ENCODE measurements at places on chromosomes 5 and 9.

DNA sequence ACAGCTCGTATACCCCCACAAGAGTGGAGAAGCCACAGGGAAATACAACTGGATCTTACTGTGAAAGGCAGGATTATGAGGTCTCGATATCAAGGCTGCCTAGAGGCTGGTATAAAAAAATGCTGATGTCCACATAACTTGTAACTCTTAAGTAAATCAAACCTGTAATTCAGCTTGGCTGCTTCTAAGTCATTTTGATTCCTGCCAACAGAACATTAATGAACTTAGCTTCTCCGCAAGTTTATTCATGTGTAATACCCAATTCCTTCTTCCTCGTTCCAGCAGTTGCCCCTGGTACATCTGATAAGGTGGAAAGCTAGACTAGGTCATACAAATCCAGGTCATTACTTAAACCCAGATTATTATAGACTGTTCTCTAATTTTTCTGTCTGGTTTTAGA, 16.4 kb upstream of the SMIM15 start:
- no peak for DNase-seq

- DNase-seq: no peak
Observed at GRCh38 chr5:122183098-122183787, 53.9 kb downstream of the ZNF474 start.

DNA sequence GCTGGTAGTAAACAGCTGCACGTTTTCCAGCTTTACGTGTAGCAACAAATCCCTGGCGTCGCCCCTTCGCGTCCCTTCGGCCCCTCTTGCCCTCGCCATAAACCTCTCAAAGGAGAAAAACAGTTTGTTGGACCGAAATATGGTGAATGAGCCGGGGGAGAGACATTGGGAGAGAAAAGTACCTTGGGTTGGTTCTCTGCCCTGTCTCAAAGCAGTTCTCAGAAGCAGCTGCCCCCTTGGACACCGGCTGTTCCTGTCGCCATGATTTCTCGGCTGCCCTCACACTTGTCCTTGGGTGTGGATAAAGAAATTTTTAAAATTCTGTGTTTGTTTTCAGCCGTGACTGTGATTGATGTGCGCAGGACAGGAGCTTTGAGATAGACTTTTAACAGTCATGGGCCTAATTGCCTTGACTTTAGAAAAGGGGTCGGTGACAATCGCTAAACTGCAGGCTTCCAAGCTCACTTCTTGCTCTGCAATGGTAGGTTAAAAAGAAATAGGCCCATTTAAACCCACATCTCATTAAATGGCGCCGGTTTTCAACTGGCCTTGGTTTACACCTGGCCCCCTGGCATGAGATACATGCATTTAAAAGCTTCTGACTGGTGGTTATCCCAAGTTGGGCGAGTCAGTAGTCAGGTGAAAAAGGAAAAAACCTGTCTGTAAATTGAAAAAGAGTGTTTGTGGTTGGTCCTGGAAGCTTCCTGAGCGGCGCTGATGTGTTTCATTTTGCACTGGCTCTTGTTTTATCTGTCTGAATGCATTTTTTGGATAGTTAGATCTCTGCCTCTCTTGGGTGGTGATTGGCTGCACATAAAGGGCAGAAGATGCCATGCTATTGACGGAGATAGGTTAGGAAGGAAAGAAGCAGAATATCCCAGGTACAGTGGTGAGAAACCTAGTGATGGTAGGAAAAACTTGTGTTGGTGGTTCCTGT, 983 bp downstream of the RCL1 start:
- no peak for DNase-seq

GRCh38 chr5:370959-371810, 49.7 kb downstream of the AHRR start:
- DNase-seq: no peak

- DNase-seq: no peak
Observed at GRCh38 chr5:145536133-145536532, 299.0 kb downstream of the PRELID2 start.

DNA sequence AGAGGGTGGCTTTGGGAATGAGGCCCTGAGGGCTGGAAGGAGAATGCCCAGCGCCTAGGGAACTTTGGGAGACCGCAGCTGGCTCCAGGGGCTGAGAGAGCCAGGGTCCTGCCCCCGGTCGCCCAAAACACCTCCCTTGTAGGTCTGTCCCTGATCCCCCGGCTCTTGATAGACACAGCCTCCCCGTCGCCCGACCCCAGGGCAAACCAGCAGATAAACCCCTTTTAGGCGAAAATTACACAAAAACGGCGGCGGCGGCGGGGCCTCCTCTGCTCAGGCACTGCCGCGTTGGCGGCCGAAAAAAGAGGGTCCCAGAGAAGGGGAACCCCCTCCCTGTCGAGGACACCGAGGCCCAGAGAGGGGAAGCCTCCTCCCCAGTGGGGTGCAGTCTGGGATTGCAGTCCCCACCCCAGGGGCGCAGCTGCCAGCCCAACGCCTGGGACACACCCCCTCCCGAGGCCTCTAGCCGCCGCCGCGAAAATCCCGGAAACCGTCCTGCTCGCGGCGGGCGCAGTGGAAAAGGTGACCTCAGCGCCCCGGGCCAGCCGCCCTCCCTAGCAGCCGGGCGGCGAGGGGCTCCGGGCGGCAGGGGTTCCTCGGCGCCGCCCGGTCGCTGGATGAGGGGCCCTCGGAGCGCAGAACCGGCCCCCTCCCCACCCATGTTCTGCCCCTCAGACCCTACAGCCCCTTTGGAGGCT, 3.1 kb upstream of the BARX1 start:
- no peak for DNase-seq

- DNase-seq: no peak
Observed at GRCh38 chr5:149420545-149421371, 41.7 kb upstream of the IL17B start.

DNA sequence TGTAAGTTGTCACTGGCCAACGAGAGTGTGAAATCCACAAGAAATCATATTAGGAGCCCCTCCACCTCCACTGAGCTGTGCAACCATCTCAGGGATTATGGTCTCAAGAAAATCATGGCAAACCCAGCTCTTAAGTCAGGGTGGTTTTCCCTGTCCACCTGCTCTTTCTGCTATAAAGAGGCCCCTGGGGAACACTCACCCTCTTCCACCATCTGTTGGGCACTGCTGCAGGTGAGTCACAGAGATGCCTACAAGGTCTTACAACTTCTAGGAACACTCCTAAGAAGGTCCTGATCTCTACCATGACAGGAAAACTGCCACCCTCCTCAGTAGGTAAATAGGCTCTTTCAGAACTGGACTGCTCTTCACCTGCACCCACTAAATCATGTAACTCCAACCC, 61.8 kb downstream of the DRD1 start:
- no peak for DNase-seq

DNA sequence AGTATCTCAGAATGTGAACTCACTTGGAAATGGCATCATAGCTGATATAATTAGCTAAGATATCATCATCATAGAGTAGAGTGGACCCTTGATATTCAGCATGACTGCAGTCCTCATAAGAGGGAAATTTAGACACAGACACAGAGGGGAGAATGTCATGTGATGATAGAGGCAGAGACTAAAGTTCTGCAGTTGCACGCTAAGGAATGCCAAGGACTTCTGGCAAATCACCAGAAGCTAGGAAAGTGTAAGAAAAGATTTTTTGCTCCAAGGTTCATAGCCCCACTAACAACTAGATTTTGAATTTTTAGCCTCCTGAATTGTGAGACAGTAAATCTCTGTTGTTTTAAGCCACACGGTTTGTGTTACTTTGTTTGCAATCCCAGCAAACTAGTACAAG, 612.6 kb upstream of the ST8SIA4 start:
- no peak for DNase-seq

- no peak for DNase-seq
Observed at GRCh38 chr5:89613222-89613956, 730.4 kb upstream of the MEF2C start.

DNA sequence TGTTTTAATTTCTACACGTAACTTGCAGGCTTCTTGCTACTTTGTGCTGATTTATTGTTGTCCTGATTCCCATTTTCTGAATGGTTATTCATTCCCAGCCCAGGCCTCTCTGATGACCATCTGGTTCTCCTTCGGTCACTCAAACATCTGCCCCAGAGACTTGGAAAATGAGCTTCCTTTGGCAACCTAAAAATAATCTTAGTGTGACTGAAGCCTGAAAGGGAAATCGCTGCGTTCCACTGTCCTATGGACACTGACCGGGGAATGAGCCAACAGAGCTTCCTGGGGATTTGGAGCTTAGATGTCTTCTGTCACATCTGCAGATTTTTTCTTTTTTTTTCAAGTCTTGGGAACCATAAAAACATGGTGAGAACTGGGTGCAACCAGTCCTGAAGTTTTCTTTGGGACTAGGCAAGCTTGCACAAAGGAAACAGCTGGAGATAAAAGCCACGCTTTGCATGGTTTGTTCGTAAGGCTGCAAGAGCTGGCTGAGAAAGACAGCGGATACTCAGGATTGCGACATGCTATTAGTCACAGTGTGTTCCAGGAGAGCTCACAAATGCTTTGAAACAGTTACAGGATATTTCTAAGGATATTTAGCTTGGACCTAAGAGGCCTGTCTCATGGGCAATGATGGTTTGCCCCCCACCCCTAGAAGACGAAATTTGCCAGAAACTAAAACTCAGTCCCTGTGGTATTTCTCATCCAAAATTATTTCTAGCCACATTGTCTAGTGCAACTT, 146.2 kb downstream of the GOLPH3 start:
- DNase-seq: no peak

GRCh38 chr5:181109489-181110013, 21.4 kb downstream of the OR2V1 start:
- DNase-seq: no peak

- no peak for DNase-seq
Observed at GRCh38 chr9:126236273-126236672, 90.4 kb upstream of the MVB12B start.

DNA sequence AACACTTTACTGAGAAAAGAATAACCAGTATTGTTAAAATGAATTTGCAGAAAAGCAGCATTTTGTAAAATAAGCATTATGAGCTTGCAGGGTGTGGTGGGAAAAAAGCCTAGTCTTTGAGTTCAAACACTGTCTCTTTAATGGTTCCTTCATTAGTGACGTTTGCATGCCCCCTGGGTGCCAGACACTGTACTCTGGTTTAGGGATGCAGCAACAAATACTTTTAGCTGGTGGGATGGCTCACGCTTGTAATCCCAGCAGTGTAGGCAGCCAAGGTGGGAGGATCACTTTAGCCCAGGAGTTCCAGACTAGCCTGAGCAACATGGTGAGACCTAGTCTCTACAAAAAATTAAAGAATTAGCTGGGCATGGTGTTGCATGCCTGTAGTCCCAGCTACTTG, 62.3 kb downstream of the MAST4 start:
- no peak for DNase-seq

- no peak for DNase-seq
Observed at GRCh38 chr5:170115925-170116324, 10.2 kb downstream of the FOXI1 start.

DNA sequence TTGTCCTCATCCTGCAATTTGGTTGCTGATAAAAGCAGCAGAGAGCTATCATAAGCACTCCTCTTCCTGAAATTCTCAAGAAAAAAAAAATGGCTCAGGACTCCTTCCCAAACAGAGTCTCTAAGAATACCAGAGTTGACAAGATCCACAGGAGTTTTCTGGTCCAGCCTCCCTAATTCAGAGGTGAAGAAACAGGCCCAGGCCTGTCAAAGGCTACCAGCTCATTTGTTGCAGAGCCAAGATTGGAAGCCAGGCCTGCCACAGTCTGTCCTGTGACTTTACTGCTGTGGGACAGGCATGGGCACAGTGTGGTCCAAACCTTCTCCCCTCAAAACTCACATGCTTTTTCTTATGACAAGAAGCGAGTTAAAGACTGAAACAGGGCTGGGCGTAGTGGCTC, 41.5 kb downstream of the NIPSNAP3B start:
- DNase-seq: no peak

DNA sequence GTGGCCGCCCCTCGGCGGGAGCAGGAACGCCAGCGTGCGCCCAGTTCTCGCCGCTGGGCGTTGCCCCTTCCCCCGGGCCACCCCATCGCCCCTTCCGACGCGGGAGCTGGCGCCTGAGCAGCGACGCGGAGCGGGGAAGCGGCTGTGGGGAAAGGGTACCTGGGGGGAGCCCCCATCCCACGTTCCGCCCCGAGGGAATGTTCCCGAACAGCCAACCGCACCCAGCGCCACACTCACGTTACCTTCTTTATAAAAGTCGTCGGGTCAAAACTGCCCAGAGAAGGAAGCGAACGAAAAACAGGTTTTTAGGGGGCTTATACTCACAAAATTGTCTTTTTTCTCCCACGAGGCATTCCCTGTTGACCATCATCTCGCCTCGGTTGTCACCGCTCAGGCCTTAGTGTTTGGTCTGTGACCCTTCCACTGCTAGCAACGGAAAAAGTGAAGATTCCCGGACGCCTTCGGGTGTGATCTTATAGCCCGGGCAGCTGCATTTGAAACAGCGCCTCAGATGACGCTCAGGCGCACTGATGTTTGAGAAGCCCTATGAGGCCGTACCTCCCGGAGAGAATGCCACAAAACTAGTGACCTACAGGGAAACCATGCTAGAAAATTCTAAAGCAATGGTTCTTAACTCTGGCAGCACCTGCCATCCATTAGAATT, 475 bp upstream of the GOLM1 start:
- DNase-seq: peak; percentile 2

GRCh38 chr5:156096259-156096658, 230.7 kb upstream of the SGCD start:
- no peak for DNase-seq

- no peak for DNase-seq
Observed at GRCh38 chr9:129270205-129270604, 92.1 kb upstream of the IER5L start.

GRCh38 chr9:113932906-113933584, 56.9 kb downstream of the ZNF618 start:
- DNase-seq: no peak

GRCh38 chr5:177367981-177368868, 10.5 kb downstream of the RGS14 start:
- DNase-seq: no peak

GRCh38 chr9:2838371-2839000, 5.4 kb downstream of the PUM3 start:
- no peak for DNase-seq

DNA sequence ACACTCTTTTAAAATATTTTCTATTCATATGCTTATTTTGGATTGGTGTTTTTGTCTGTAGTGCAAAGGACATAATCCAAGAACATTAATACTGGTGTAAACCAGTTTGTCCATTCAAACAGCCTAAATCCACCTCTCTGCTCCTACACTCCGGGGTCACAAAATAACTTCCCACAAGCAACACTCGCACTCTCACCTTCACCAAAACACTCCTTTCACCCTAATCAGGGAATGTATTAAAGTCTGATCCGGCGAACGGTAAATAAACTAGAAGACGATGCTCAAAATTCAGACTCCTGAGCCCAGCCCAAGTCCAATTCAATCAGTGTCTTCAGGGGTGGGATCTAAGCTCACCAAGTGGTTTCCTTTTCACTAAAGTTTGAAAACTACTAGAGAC, 649 bp downstream of the AP3B1 start:
- DNase-seq: no peak

DNA sequence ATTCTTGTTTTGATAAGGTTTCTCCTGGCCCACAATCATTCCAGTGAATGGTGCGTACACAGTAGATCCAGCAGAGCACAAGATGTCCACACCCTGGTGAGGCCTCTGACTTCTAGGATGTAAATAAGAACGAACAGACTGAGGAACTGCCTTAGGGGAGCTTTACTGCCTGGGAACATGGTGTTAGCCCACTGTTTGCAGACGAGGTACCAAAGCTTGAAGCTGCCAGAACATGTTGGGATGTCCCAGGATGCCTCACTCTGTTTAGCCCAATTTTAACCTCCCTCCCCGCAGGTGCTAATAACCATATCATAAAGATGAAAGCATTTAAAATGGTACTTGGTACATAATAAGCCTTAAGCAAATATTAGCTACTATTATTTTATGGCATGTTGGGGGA, 3.5 kb downstream of the LECT2 start:
- no peak for DNase-seq
